ENCODE measurements at places on chromosomes 2 and 18.

- no peak for DNase-seq
These were observed 115.2 kb downstream of the RNF144A start for GRCh38 chr2:7032371-7032770.

DNA sequence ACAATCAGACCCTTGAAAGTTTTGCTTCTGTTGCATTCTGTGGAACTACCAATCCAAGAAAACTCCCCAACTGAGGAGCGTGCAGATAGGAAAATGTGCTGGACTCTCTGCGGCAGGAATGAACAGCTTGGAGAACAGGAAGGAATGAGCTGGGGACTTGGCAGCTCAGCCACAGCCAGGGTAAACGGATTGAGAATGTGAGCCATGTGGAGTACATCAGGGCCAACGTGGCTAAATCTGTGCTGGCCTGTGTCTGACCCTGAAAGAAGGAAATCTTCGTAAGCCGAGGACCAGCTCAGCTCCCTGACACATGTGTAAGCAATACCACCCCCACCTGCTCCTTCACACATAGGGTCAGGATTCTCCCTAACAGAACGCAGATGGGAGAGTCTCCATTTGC is 1023.7 kb downstream of the BCL11A start:
- no peak for DNase-seq

DNA sequence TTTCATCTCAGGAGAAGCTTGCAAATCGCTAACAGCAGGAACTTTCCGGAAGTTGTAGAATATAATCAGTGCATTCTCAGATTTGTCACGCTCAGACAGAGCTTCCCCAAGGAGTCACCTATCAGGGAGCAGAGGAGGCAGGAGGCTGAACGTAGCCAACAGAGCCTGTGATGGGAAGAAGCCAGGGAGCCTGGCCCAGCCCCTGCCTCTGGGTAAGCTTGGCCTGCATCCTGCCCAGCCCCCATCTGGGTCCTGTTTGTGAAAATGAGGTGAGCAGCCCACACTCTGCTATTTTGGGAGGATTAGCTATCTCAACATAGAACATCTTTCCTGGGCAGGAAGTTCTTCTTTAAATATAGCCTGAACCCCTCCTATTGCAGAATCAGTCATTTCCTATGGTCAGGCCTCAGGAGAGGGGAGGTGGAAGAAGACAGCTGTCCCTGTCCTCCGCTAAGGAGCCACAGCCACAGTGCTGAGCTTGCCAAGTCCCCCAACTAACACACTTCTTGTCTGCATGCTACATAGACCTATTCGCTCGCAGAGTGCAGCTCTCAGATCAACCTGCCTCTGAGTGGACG is 19.2 kb upstream of the PKDCC start:
- no peak for DNase-seq

- no peak for DNase-seq
These were observed 329.1 kb downstream of the SATB2 start for GRCh38 chr2:199128476-199129229.

DNA sequence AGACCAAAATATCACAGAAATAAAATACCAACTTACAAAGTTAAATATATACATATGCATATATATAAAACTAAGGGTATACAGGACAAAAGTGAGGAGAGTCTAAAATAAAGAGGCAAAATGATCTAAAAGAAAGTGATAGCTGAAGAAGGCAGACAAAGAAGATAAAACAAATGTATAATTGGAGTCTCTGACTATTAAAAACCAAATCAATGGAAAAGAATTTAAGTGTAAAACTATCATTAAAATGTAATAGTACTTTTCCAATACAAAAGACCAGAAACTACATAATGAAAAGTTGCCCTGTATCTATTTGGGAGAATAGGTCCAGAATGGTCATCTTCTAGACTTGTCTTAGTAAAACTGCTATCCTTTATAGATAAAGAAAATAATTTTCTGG is 267.4 kb upstream of the KLHL14 start:
- DNase-seq = no peak

- DNase-seq = no peak
These were observed 134.2 kb downstream of the GLI2 start for GRCh38 chr2:120869730-120870466.

- DNase-seq = no peak
These were observed 149.9 kb downstream of the RBM43 start for GRCh38 chr2:151111599-151112278.

GRCh38 chr18:52395146-52395852 is 55.3 kb downstream of the DCC start:
- no peak for DNase-seq

DNA sequence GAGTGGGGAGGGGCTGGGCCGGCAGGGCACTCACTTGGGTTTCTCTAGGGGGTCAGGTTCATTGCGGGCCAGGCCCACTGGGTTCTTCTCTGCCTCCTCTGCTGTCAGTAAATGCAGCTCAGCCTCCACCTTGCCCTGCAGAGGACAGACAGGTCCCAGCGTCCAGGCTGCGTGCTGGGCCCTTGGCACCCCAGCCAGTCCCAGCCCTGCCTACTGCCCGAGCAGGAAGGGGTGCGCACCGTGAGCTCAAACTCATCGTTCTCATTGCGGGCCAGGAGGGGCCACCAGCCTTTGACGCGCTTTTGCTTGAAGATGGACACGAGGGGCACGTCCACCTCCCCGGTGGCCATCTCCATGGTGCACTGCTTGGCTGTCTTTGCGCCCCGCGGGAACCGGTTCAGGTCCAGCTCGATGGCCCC is 17.3 kb downstream of the OTOF start:
- no peak for DNase-seq

- DNase-seq = no peak
These were observed 25.9 kb downstream of the PSTPIP2 start for GRCh38 chr18:46046126-46046525.

GRCh38 chr2:204696124-204696523 is 150.8 kb downstream of the PARD3B start:
- DNase-seq = no peak

GRCh38 chr2:220075835-220076234 is 448.4 kb downstream of the SLC4A3 start:
- no peak for DNase-seq

DNA sequence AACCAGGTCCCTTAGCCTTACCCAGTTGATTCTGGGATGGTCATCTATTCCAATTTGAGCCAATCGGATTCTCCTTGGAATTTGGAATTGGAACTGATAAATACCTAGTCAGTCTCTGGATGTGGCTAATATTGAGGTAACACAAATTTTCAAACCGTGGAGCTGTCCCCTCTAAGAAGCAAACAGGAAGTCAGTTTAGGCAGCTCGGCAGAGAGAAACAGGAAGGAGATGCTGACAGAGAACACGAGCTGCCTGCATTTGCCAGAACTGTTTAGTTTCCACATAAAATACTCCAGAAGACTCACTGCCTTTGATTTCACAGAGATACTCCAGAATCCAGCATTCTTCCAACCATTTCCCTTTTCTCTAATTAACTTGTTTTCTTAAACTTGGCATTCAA is 1024.9 kb downstream of the BCL11A start:
- DNase-seq = peak; percentile 23

DNA sequence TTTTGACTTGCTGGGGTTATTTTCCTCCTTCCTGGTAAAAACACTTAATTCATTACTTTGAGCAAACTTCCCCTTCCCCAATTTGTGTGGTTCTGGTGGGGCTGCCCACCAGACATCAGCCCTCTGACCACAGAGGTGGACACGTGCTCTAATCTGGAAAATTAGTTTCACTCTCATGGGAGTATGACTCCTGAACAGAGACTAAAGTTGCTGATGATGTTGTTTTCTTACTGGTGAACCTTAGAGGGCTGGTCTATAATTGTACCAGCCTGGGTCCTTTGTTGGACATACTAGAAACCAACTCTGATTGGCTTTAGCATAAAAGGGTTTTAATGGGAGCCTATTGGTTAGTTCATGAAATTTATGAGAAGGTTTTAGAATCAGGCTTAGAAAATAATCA is 54.1 kb upstream of the ACYP2 start:
- DNase-seq = no peak

- DNase-seq = no peak
These were observed 11.5 kb upstream of the RTN4 start for GRCh38 chr2:55061523-55062344.

DNA sequence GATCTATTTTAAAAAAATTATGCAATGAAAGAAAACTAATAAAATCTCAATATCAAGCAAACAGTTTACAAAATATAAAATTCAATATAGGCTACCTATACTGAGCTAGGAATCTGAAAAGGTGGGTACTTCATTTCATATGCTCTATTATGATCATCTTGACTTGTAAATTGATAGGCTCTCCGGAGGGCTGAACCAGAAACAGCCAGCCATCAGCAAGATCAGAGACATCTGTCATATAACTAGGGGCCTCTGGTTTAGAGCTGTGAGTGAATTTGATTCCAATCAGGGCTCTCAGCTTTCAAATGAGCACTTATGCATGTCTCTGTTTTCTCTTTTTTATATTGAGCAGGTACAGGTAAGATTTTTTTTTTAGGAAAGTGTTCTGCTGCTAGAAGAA is 114.2 kb downstream of the SPHKAP start:
- no peak for DNase-seq

DNA sequence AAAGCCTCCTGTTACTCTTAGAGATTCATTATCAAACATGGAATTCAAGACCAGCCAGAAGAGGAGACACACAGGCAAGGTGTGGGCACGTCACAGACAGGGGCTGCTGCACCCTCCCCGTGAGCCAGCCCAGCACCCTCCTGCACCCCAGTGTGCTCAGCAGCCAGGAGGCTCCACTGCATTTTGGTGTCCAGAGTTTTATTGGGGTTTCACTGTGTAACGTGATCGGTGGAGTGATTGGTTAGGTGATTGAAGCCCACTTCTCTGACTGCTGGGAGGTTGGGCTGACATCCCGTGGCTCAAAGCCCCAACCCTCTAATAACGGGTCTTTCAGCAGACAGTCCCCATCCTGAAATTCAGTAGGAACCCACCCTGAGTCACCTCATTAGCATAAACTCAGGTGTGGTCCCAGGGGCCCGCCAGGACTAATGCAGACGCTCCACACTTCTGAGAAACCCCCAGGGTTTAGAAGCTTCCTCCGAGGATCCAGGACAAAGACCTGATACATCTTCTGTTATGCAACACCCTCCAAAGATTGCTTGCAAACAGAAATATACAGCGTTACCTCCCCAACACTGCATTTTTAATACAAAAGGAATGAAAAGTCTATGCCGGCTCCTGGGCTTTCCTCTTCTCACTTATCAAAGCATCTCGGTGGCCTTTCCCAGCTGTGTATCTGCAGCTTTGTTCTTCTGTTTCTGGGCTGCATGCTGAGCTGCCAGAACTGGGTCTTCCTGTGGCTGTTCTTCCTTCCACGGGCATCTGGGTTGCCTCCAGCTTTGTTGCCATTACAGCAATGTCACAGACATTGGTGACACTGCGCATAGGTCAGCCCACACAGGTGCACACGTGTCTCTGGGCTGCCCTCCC is 43.7 kb upstream of the SNED1 start:
- no peak for DNase-seq

GRCh38 chr18:13510594-13510993 is 215.8 kb downstream of the FAM210A start:
- DNase-seq = no peak

GRCh38 chr2:105546628-105546974 is 147.8 kb upstream of the FHL2 start:
- DNase-seq = peak; percentile 62

- DNase-seq = no peak
These were observed 68.6 kb downstream of the ZBTB7C start for GRCh38 chr18:48340560-48340959.

Measured in thymus (tissue), 14 donors.